Activated naive CD4-positive, alpha-beta T cell treated with Interleukin-2 at 50 U/mL for 16 hours (primary cell): ENCODE measurements at places on chromosomes 5 and 9.

- no peak for DNase-seq
Observed at GRCh38 chr9:117662651-117663050, 41.6 kb upstream of the TLR4 start.

GRCh38 chr9:127079446-127080140 lies 42.8 kb downstream of the ANGPTL2 start:
- no peak for DNase-seq

GRCh38 chr5:1294835-1295649 lies at the start of gene TERT:
Gene TERT, minus strand, starts transcription at chr5:1295068. Its CDS starts 79 bp downstream, at chr5:1294989.
- peak; percentile 81 for DNase-seq

DNA sequence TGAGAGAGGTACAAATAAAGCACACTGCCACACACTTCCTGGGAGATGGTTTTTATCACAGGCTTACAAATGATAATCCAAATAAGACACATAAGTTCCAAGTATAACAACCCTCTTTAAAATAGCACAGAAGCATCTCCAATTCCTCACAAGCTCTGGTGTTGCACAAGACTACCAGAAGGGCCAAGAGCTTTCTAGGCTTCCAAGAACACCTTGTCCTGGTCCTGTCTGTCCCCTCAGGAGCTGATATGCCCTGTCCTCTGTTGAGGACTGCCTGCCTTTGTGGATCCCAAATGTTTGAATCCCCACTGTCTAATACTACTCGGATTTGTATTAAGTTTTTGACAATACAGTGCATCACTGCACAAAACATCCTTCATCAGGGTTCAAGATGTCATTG lies 110.1 kb downstream of the SPOCK1 start:
- no peak for DNase-seq

DNA sequence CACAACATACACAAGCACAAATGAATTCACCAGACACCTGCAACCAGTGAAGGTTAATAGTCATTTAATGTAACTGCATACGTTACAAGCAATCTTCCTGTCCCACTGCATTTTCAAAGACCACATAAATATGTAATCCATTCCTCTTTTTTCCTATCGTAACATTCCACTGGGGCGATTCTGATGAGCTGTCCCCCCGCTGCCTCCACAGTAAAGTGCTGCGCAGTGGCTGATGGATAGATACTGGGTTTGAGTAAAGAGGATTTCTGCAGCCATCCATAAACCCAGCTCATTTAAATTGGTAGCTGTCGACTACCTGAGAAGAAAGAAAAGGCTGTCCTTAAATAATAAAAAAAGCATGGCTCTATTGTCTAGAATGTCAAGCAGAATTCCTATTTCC lies 181.1 kb downstream of the SPOCK1 start:
- no peak for DNase-seq

DNA sequence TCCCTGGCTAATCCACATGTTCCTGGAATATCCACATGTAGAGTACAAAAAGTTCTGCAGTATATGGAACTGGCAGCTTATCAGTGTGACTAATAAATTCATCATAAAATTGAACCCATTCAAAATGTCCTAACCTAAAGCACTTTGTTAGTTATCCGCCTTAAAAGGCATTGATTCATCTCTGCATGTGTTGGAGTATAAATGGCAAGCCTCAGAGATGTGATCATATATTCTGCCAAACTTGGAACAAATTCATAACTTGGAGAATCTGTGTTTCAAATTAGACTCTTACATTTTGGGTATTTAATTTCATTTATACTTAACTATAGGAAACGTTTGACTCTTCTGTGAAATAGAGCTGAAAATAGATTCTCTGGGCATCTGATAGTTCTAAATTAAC lies 25.2 kb upstream of the NREP start:
- DNase-seq, result no peak
